ENCODE measurements at places on chromosomes 7 and 10. TPM values are rescaled to one million over a fixed set of nuclear protein-coding genes. Genes with fewer than 3 reads are reported as not detected.

GRCh38 chr7:45922810-45923209 is 1.7 kb upstream of the IGFBP3 start:
- no peak for DNase-seq

FOXI2 gene
- total RNA-seq, result not detected

NUTM2B gene
- total RNA-seq, result 0.32 TPM

- no peak for DNase-seq
Measured at GRCh38 chr7:38880035-38880434, 29.0 kb downstream of the VPS41 start.

- DNase-seq, result peak; percentile 74
Measured at GRCh38 chr7:74043523-74043951, 15.6 kb downstream of the ELN start.

DNA sequence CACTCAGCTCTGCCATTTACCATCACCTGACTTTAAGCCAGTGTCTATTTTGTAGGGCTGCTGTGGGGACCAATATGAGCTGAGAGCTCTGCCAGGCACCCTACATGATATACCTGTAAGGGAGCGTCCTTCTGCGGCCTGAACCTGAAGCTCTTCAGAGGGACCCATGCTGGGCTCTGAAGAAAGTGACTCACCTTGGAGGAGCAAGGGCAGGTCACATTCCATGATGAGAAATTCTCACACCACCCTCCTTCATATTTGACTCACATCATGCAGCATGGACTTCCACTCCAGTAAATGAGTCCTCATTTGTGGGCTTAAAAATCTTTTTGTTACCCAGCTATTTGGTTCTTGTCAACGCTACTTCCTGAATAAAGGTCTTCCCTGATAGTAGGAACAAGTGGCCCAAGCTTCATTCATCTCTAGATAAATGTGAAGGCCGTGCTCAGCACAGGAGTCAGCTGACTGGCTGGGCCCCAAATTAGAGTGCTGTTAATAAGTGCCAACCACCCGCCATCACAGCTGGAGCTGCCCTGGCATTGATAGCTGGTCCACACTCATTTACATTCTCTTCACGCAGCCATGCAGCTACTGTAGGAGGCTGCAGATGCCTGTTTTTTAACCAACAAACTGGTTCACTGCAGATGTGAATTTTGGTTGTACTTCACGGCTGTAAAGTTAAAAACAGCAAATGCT is 78.4 kb downstream of the RNF216 start:
- DNase-seq, result no peak

TCERG1L gene
- total RNA-seq, result not detected
